ENCODE measurements at places on chromosomes 6 and 20. TPM values are rescaled to one million over a fixed set of nuclear protein-coding genes. Genes with fewer than 3 reads are reported as not detected.

The BYSL gene
- total RNA-seq, result 88.5 TPM

GRCh38 chr6:106169517-106169916, 83.4 kb downstream of the PRDM1 start:
- no peak for DNase-seq

DNA sequence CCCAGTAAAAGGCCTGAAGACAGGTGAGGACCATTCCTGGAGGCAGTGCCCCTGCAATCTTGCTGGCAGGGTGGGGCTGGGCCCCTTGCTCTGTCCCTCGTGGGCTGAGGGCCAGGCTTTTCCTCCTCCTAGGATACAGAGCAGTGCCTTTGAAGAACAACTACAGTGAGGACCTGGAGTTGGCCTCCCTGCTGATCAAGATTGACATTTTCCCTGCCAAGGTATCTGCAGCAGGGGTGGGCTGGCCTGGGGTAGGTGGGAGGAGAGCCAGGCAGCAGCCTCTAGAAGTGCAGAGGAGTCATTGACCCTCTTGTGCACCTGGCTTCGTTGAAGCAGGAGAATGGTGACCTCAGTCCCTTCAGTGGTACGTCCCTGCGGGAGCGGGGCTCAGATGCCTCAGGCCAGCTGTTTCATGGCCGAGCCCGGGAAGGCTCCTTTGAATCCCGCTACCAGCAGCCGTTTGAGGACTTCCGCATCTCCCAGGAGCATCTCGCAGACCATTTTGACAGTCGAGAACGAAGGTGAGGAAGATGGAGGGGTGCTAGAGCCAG, 36.5 kb downstream of the PLCG1 start:
- DNase-seq, result no peak

The PHACTR3 gene
- not detected for total RNA-seq

GRCh38 chr20:45833883-45834796, 541 bp downstream of the SNX21 start:
- DNase-seq, result peak; percentile 38

DNA sequence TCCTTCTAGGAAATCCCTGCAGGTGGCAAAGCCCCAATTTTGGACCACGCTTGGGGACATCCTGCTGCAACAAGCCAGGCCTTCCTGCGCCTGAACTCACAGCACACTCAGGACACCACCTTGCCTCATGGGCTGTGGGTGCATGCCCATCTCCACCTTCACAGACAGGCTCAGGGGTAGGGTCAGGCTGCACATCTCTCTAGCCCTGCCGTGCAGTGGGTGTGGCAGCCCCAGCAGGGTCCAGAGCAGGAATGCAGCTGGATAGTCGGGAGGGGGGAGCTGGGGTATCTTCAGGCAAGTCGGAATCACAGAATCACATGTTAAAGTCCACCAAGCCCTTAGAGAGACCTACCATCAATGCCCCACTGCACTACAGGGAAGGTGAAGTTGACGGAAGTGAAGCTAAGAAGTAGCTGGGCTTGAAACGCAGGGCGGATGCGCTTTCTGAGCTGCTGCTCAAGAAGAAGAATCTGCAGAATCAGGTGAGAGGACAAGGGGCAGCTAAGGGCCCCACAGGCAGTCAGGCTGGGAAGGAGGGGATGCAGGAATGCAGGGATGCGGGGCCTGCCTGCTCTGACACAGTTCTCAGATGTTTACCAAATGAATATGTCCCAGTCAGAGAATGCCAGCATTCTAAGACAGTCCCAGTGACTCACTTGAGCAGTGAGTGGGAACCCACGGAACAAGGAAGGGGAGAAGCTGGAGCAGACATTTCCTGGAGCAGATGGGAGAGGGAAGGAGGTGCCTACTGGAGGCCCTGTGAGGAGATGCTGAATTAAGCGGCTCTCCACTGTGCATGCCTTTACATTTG, 11.3 kb downstream of the SERPINB6 start:
- DNase-seq, result no peak

The SIRPB1 gene
- total RNA-seq, result 1.6 TPM

GRCh38 chr6:51477711-51478311, 609.6 kb downstream of the PKHD1 start:
- no peak for DNase-seq

The CDSN gene
- total RNA-seq, result not detected

- DNase-seq, result no peak
These were observed 23.0 kb downstream of the SIRPD start for GRCh38 chr20:1534526-1534925.

GRCh38 chr6:83273596-83273995, 80.4 kb downstream of the RWDD2A start:
- DNase-seq, result no peak

GRCh38 chr6:144266091-144266649, 19.0 kb upstream of the UTRN start:
- no peak for DNase-seq

The C20orf96 gene
- total RNA-seq, result 4.3 TPM

The TSBP1 gene
- not detected for total RNA-seq

The SLC26A8 gene
- not detected for total RNA-seq

- no peak for DNase-seq
These were observed 103.6 kb downstream of the COL12A1 start for GRCh38 chr6:75102301-75102700.

DNA sequence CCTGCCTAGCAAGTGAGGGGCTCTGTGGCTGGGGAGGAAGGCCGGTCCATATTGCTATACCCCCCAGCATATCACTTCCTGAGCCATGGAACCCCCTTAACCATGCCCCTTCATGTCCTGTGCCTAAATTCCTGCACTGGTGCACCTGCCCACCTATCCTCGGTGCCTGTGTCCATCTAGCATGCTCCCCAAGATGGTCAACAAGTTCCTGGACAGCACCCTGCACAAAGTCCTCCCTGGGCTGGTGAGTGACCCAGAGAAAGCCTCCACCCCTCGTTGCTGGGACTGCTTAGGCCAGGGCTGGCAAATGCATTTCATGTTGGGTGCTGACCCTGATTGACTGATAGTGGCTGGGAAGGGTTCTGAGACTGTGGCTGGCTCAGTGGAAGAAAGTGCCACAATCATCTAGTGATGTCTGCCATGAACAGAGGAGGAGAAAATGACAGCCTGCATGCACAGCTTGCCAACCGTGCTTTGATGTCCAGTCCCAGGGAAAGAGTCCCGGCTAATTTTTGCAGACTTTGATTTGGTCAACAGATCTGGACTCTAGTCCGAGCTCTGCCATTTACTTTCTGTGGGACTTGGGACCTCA, 3.5 kb downstream of the BPIFB6 start:
- DNase-seq, result no peak

The HMGCLL1 gene
- total RNA-seq, result not detected

- DNase-seq, result no peak
These were observed 9.2 kb downstream of the DTNBP1 start for GRCh38 chr6:15653581-15653980.

Data from activated T-helper 1 cell treated with anti-CD3 and anti-CD28 coated beads, Interleukin-12 subunit alpha, Interleukin-12 subunit beta, Interleukin-2, Interleukin-4 antibody, amounts not matched to agents 30 ng/mL and 10 ng/mL and 1 ng/mL, durations not matched to agents 14 hours and 24 hours and 36 hours (primary cell).